ENCODE measurements at places on chromosomes 4 and X.

- DNase-seq = peak; percentile 65
Measured at GRCh38 chr4:28665306-28665705, 1804.7 kb downstream of the STIM2 start.

- DNase-seq = no peak
Measured at GRCh38 chr4:132097041-132097440, 1052.1 kb upstream of the PCDH10 start.

DNA sequence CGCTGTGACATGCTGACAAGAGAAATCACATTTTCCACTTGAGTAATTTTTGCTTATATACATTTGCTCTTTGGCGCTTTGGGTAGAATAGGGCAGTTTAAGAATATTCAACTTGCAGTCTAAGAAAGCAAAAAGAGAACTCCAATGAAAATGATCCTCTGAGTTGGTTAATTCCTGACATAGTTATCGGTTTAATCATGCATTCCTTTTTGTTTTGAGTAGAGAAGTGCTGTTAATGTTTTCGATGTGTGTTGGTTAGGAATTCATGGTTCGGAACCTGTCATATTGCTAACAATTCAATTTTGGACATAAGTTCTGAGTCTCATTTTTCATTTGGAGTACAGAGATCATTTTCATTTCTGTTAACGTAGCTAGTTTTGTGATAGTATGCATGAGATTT, 700.6 kb upstream of the PITX2 start:
- peak; percentile 90 for DNase-seq

DNA sequence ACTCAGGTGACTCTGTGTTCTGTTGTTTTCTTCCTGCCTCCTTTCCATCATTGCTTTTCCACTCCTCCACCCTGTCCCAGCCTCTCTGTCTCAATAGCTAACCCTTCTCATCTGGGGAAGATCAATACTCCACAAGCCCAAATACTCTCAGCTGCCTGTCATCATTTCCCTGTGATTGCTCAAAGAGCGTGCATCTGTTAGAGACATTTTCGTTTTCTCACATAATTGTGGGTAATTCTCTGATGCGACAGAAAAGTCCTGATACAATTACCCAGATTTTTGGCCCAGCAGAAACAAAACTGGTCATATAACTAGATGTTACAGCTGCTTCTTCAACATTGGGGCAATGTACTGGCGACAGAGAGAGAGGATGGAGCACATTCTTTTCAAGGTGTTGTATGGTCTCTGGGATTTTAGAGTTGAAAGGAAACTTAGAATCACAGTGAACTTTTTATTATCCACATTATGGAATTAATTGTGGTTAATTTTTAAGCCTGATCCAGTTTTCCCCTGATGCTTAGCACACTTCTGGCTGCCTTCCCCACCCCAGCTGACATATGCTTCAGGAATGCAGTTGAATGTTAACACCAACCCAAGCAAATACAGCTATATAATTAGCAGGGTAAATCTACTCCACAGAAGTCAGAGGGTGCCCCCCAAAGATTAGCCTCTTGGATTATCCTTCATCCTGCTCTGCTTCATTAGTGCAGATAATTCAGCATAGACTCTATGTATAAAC, 171.4 kb upstream of the ANXA3 start:
- peak; percentile 77 for DNase-seq

- no peak for DNase-seq
Measured at GRCh38 chr4:37423310-37423709, 178.8 kb downstream of the NWD2 start.

DNA sequence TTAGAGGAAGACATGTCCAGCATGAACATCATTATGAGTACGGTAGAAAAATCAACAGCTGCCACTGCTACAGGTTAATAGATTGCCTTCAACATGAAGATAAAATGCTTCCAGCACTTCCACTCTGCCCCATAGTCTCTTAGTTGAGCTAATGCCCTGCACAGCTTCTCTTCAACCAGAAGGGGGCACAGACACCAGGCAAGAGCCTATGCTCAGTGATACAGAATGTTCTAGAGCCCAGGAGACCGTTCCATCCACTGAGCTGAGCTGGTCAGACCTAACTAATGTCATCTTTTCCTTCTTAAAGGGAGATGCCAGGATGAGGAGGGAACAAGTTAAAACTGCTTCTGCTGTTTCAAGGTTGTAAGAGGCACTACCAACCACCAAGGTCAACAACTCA, 42.2 kb downstream of the SMIM10L2A start:
- peak; percentile 0 for DNase-seq

- DNase-seq = no peak
Measured at GRCh38 chrX:107576841-107577240, 51.5 kb upstream of the PRPS1 start.

DNA sequence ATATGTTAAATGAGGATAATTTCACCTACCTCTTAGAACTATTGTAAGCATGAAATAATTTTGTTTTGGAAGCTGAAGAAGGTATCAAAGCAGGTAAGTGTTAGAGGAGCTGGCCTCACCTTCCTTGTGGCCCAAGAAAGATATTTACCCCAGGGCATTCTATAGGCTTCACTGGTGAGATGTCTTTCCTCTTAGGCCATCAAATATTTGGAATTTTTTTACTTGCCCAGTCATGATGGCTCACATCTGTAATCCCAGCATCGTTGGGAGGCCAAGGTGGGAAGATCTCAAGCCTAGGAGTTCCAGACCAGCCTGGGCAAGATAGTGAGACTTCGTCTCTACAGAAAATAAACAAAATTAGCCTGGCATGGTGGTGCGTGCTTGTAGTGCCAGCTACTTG, 6.1 kb upstream of the SMS start:
- no peak for DNase-seq

- DNase-seq = no peak
Measured at GRCh38 chr4:149008415-149009025, 566.3 kb upstream of the NR3C2 start.

- no peak for DNase-seq
Measured at GRCh38 chrX:118189000-118189399, 72.4 kb upstream of the KLHL13 start.

DNA sequence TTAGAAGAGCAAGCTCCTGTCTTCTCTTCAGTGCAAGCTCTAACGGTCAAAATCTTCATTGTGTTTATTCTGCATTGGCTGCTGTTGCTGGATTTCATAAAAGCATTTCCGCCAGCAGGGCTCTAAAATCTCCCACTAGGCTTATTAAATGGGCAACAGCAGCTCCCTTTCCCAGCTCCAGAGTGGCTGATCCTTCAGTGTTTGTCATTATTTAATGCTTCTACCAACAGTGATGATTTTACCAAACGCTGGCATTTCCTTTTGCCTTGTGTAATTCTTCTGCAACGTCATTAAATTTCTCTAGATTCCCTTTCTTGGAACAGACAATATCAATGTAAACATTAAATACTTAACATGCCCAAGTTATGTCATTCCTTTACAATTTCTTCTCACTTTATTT, 20.1 kb downstream of the SLC7A11 start:
- DNase-seq = peak; percentile 93

DNA sequence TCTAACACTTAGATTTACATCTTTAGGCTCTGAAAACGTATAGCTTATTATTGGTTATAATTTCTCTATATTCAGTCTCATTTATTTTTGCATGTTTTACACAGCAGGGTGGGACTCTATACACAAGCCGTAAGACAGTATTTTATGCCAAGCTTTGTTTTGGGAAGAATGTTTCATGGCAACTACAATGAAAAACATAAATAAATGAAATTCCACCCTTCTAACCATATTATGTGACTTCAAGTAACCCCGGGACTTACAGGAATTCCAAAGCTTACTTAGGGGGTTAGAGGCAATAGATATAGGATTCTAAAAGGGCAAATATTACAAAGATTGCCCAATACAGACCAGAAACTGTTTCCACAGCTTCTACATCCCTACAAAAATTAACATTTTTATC, 370.9 kb downstream of the PRR32 start:
- no peak for DNase-seq

- DNase-seq = no peak
Measured at GRCh38 chrX:134444681-134445080, 15.3 kb upstream of the HPRT1 start.

- peak; percentile 72 for DNase-seq
Measured at GRCh38 chr4:84870398-84871163, 95.9 kb downstream of the WDFY3 start.

- no peak for DNase-seq
Measured at GRCh38 chr4:76836860-76837562, 60.9 kb downstream of the SOWAHB start.

DNA sequence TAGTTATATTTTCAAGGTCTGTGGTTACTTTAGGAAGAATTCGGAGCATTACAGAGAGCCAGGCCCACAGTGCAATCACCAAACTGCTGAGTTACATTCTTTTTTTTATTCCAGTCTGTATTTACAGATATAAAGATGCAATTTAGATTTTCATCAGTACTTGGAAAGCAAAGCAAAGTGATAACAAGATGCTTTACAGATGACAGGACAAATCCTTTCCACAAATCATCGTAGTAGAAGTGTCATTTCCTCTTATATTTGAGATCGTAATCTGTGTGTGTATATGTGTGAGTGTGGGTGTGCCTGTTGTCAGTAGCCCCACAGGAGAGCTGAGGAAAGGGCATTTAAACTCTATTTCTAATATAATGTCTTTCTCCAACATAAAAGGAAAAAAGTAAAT, 1893.7 kb downstream of the STIM2 start:
- no peak for DNase-seq

- peak; percentile 90 for DNase-seq
Measured at GRCh38 chr4:8281519-8282133, 12.1 kb downstream of the HTRA3 start.

GRCh38 chr4:116357758-116358157, 727.6 kb downstream of the TRAM1L1 start:
- DNase-seq = peak; percentile 2

DNA sequence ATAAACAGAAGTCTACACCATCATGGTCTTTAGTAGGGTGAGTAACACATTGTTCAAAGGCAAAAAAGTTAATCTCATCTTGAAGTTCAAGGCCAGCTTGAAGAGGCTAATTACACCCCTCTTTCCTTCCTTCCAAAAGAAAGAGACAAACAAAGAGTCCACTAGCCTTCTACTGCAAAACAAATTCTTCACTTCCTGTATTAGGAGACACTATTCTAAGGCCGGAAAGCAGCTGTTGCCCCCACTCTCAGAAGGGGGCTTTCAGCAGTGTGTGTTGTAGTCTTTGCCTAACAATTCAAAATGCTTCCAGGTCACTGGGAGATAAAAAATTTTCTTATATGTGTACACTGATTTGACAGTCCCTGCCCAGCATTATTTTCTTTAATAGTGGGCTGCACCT, 25.1 kb downstream of the RASGEF1B start:
- no peak for DNase-seq

DNA sequence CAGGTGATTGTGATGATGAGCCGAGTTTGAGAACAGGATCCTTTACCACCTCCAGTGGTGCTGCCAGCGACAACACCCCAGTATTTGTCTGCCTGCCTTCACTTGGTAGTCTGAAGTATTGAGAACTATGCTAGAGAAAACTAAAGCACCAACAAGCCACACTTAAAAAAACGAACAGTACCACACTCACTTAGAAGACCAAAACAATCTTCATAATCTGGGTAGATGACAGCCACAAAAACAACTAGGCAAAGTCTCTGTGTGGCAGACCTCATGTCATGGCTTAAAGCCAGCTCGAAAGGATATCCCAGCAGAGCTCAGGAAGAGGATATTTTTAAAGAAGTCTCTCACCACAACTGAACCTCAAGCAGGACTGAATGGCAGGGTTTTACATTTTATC, 236.0 kb downstream of the GPC3 start:
- peak; percentile 1 for DNase-seq

DNA sequence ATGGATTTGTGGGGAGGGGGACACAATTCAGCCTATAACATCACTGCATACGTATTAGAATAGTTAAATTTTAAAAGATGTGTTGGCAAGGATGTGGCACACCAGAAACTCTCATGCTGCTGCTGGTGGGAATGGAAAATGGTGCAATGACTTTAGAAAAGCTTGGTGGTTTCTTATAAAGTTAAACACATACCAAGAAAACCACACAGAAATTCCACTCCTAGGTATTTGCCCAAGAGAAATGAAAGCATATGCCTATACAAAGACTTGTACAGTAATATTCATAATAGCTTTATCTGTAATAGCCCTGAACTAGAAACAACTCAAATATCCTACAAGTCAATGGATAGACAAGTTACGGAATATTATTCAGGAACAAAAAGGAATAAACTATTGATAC, 71.3 kb upstream of the PDHA1 start:
- DNase-seq = peak; percentile 4

- DNase-seq = no peak
Measured at GRCh38 chr4:21946858-21947257, 1.7 kb downstream of the KCNIP4 start.

- peak; percentile 3 for DNase-seq
Measured at GRCh38 chrX:77937291-77937690, 26.8 kb downstream of the ATP7A start.

DNA sequence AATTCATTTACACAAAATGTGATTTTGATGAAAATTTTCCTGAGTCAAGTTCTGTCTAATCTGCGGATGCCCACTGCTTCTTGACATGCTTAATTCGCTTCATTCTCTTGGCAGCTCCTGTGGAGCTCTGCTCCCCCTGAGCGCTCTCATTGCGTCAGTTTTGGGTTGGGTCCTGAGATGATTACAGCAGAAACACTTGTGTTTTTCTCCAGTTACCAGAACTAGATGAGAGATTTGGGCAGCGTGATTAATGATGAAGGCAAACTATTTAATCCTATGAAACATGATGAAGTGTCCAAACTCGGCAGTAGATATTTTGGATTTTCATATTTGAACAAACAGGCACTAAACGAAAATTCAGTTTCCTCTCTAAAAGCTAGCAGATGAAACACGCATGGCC, 4.2 kb upstream of the CXCL1 start:
- no peak for DNase-seq

DNA sequence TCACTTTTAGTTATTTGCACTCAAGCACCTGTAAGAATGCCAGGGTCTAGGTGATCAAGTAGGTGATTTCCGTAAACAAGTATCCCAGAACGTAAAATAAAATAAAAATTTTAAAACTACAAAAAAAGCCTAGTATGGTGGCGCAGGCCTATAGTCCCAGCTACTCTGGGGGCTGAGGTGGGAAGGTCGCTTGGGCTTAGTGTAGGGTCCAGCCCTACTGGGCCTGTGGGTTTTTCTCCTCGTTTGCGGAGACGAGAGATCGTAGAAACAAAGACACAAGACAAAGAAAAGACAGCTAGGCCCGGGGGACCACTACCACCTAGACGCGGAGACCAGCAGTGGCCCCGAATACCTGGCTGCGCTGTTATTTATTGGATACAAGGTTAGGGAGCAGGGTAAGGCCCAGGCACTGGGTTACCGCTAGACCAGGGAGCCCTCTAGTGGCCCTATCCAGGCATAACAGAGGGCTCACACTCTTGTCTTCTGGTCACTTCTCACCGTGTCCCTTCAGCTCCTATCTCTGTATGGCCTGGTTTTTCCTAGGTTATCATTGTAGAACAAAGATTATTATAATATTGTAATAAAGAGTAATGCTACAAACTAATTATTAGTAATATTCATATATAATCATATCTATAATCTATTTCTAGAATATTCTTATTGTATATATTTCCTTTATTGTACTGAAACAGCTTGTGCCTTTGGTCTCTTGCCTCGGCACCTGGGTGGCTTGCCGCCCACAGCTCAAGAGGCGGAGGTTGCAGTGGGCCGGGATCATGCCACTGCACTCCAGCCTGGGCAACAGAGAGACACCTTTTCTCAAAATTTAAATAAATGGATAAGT, 38.4 kb downstream of the SAGE1 start:
- peak; percentile 6 for DNase-seq
